HAP-1 (cell line): ENCODE measurements at places on chromosomes 12 and 14.

DNA sequence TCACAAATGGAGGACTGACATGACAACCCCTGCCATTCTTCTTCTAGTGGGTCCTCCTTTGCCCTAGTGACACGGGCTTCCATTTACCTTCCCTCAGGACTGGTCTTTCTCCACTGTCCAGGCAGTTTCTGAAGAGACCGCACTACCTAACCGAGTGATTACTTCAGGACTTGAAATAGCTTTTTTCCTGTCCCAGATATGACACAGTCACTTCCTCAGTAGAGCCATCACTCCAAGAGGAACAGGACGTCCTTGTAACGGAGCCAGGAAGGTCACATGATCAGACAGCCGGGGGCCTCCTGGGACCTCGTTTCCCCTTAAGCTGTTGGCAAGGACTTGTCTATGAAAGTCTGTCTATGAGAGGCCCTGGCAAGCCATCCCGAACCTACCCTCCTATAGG is 62.3 kb downstream of the FOS start:
- no peak for DNase-seq

DNA sequence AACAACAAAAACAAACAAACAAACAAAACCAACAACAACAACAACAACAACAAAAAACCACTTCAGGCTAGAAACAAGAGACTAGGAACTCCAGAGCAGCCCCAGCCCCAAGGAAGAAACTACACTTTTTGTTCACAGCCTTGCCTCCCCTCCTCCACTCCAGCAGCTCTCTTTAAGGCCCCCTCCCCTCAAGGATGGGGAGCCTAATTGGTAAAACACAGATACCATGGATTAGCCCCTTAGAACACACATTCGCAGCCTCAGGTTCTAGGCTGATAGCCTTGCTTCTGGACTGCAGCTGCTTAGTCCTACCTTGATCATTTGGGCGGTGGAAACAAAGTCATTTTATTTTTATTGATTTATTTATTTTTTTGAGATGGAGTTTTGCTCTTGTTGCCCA is 11.9 kb upstream of the AVIL start:
- DNase-seq, result no peak

GRCh38 chr14:57389646-57390036 is 745 bp upstream of the NAA30 start:
- no peak for DNase-seq

GRCh38 chr12:82099216-82099615 is 259.0 kb downstream of the CCDC59 start:
- DNase-seq, result no peak

GRCh38 chr14:67567654-67568053 is 32.4 kb downstream of the PIGH start:
- DNase-seq, result no peak

GRCh38 chr12:71164166-71164565 is 6.4 kb upstream of the TSPAN8 start:
- DNase-seq, result no peak

- no peak for DNase-seq
These were observed 49.5 kb downstream of the MYF5 start for GRCh38 chr12:80766210-80766609.

GRCh38 chr14:103401223-103402214 is 16.3 kb downstream of the MARK3 start:
- DNase-seq, result no peak

DNA sequence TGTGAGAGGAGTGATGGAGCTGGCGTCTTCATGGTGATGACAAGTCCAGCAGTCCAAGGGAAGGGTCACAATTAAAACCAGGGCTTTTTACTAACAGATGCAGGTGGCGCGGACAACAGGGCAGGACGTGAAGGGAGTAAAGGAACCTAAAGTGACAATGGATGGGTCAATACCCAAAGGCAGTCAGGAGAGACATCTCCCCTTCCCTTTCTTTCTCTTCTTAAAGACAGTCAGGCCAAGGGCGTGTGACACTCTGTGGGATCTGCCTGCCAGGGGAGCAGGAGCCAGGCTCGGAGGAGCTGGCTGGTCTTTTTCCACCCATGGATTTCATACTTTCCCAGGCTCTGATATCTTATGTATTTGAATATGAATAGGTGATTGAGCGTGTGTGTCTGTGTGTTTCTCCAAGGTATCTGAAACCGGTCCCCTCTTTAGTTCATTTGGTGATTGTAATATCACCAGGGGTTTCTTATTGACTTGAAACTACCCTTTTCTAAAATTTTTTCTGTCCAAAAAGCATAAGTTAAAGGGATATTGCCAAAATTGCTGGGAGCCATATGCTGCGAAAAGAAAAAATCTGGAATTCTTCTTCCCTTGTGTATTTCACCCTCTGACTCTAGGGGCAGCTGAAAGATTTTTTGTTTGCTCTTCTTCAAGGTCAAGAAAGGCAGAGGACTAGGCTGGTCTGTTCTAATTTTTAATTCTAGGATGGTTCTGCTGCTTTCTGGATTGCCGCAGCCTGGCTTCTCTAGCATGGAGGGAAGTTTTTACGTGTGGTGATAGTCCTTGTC is 61.8 kb downstream of the FBXL14 start:
- DNase-seq, result no peak

DNA sequence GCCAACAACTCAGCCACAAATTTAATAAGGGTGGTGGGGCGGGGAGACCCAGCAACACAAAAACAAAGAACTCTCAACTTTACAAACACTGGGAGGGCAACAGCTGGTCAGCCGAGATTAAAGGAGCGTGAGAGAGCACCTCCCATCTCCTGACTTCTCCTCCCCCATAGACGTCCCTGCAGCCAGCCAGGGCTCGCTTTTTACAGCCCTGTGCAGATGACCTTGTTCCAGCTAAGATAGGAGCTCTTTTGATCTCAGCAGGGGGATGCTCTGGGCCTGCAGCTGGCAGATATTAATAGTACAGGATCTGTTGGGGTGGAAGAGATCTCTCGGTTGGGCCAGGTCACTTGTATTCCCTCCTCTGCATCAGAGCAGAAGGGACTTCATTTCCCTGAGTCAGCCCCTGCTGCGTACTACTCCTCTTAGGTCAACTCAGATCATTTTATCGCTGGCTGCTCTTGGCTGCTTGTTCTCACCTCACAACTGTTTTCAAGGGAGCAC is 475.8 kb downstream of the RAD51B start:
- no peak for DNase-seq

DNA sequence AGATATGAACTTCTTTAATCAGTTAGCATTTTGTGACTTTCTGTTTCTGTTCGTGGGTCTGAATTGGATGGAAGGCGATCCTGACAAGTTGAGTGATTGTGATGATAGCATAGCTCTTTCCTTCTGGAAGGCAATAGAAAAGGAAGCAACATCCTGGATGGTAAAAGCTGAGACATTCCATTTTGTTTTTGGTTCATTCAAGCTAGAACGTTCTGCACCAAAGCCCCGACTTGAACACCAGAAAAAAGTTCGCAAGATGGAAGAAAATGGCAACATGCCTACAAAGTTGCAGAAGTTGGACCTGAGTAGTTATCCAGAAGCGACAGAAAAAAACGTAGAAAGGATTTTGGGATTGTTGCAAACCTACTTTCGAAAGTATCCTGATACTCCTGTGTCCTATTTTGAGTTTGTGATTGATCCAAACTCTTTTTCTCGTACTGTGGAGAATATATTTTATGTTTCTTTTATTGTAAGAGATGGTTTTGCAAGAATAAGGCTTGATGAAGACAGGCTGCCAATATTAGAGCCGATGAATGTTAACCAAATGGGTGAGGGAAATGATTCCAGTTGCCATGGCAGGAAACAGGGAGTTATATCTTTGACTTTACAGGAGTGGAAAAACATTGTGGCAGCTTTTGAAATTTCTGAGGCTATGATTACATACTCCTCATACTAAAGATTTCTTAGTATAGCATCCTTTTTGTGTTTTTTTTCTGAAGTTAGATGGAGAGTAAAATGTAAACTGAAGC is 896 bp downstream of the EID3 start:
- DNase-seq, result no peak

DNA sequence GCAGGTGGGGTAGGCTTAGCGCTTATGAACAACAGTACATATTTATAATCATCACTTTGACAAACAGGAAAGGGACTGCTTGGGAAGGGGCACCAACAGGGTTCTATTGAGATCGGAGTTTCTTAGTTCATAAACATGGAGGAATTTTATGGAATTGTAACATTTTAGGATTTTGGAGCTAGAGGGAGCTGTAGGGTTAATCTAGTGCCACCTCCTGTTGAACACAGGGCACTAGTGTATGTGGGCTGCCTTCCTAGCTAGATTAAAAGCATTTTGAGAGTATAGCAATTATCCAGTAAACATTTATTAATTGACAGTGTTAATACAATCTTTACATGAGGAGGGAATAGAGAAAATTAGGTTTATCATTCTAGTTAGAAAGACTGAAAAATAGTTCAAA is 23.1 kb upstream of the TBC1D30 start:
- no peak for DNase-seq

- DNase-seq, result no peak
These were observed 8.4 kb downstream of the IFI27L1 start for GRCh38 chr14:94089479-94089878.

GRCh38 chr14:103512701-103513611 is 9.7 kb downstream of the CKB start:
- DNase-seq, result no peak

- no peak for DNase-seq
These were observed 3.8 kb downstream of the PGF start for GRCh38 chr14:74951443-74952179.

- DNase-seq, result no peak
These were observed 73.8 kb upstream of the PTPRR start for GRCh38 chr12:70994217-70994788.

DNA sequence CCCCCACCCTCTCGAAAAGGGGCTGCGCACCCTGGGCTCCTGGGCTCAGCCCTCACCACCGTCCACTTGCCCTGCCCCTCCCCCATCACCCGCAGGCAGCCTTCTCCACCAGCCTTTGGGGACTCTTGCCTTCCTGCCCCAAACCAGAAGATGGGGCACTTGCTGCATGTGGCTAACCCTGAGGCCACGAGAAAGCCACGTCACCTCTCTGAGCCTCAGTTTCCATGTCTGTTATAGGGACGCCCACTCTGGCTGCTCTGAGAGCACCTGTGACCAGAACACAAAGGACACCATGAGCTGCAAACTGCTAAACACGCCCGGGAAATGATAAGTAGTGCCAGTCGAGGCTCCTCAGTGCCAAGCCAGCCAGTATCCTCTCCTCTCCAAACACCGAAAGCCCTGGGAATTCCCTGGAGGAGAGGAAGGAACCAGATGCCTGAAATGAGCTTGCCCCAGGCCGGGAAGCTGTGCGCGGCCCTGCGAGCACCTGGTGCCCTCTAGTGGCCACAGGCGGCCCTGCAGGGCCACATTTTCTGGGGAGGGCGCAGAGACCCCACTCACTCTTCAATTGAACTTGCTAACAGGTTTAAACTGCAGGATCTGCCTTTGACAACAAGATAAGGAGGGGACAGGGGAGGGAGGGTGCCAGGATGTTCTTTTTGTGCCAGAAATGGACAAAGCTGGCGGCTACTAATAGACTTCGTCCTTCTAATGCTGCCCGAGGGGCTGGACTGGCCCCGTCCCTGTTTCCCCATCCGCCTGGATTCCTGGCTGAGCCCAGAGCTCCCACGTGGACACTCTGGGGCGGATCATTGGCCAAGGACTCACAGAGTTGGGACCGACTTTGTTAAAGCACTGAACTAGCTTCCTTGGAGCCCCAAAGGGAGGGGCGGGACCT is 10.2 kb upstream of the SERPINA9 start:
- peak; percentile 70 for DNase-seq

DNA sequence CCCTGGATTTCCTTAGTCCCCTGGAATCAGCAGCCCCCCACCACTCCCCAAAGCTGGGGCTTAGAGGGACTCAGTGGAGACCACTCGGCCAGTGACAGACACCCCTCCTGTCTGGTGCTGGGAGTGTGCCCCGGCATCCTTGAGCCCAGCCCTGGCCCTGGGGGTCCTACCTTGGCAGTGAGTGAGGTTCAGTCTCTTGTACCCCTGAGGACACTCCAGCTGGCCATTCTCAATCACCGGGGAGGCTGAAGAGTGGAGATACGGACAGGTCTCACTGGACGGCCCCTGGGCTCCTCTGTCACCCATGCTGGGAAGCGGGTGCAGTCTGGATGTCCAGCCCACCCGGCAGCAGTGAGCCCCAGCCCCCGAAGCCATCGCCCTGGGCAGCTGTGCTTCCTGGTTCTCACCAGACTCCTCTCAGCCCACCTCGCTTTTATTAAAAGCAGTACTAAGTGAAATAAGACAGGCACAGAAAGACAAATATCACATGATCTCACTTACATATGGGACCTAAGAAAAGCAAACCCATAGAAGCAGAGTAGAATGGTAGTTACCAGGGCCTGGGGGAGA is 42.3 kb downstream of the ISCA2 start:
- no peak for DNase-seq

- DNase-seq, result no peak
These were observed 236.3 kb downstream of the GALC start for GRCh38 chr14:87756661-87757060.

DNA sequence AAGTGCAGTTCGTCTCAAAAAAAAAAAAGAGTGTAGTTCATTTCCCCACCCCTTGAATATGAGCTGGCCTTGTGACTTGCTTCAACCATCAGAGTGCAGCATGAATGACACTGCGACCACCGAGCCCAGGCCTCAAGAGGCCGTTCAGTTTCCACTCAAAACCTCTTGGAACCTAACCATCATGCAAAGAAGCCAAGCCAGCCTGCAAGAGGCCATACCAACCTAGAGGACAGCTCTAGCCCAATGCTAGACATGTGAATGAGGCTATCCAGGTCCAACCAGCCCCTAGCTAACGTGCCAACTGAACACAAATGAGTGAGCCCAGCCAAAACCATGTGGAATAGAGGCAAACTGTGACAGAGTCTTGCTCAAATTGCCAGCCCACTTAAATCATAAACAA is 29.7 kb downstream of the R3HDM2 start:
- DNase-seq, result no peak

- DNase-seq, result no peak
These were observed 50.4 kb downstream of the DYRK2 start for GRCh38 chr12:67698672-67699581.

DNA sequence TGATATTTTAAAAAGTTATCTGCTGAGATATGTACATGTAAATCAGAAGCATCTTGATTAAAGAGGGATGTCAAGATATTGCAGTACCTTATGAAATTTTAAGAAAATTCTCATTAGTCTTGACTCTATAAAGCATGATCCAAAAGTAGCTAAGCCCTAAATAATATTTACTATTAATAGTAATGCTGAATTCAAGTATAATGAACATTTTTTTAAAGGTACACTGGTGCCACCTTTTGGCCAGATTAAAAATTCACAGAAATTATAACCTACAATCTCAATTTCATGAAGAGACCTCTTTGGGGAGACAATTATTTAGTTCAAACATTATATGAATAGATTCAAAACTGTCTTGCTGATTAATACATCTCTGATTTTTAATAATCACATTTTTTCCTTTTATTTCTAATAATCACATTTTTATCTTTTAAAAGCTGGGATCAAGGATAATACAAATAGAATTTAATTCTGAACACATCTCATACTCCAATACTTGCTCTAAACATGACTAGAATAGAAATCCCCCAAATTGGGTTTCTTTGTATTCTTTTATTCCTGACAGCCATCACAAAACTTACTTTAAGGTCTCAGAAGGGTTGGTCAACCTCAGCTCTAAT is 13.4 kb downstream of the AKAP5 start:
- DNase-seq, result no peak
